ENCODE measurements at places on chromosomes 6 and 20.

GRCh38 chr6:40320441-40320840, 266.7 kb downstream of the LRFN2 start:
- DNase-seq, result no peak

DNA sequence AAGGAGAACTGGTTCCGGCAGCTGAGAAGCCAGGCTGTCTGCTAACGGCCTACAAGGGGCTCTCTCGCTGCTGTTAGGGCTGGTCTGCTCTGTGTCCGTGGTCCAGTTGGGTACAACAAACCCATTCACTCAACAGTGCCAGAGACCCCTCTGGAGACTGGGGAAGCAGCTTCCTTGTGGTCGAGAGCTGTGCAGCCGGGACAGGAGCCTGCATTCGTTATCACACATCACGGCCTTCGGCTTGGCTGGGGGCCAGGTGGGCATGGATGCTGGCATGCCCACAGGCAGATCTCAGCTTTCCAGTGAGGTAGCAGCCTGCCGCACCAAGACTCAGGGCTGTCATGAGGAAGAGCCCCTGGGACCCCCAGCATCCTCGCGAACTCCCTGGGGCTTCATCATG, 124.7 kb downstream of the PREX1 start:
- DNase-seq, result no peak

GRCh38 chr20:23415959-23416583, 5.2 kb downstream of the NAPB start:
- no peak for DNase-seq

GRCh38 chr6:112199001-112199403, 55.4 kb downstream of the LAMA4 start:
- DNase-seq, result no peak

DNA sequence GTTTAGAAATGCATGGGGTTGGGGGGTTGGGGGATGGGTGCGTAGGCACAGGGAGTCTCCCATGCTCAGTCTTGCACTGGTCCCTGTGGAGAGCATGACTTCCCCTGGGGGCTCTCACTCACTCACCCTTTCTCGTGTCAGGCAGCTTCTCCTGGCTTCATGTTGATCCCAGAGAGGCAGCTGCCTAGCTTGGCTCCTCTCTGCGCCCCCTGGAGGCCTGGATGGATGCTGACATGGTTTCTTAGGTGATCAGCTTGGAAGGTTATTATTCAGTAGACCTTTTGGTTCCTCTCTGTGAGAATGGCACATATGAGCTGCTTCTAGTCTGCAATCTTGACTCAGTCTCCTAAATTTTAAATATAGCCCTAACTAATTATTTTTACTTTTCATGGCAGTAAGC, 109.3 kb upstream of the FAM83B start:
- no peak for DNase-seq

DNA sequence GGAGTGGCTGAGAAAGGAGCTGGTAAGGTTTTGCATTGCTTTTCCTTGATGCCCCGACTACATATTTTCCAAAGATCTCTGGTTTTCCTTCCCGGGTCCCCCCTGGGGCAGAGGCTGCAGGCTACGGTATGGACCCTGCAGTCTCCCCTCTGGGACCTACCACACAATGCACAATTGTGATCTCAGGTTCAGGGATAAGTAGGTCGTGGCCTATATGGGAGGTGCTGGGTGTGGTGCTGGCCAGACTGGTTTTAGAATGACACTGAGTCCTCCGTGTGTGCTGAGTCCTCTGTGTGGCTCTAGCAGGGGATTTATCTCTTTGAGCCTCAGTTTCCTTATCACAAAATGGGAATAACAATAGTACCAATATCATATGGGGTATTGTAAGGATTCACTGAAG, 376 bp downstream of the C20orf202 start:
- DNase-seq, result no peak

- no peak for DNase-seq
These were observed 6.1 kb downstream of the EDN1 start for GRCh38 chr6:12296255-12296573.

DNA sequence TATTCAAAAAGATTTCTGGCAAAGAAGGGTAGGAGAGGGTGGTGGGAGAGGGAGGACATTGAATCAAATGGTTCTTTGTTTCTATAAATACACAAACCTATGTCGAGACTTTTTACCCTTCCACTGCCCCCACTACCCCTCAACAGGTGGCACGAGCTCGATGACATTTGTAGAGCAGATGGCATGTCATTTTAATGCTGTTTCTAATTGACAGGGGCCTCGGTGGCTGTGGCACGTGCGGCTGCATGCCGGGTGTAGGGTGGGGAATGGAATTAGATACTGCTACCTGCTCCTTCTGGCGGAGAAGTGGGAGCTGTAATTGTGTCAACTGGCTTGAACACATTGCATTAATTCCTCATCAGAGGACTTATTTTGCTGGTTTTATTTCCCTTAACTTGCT, 29.1 kb upstream of the SASH1 start:
- DNase-seq, result no peak

DNA sequence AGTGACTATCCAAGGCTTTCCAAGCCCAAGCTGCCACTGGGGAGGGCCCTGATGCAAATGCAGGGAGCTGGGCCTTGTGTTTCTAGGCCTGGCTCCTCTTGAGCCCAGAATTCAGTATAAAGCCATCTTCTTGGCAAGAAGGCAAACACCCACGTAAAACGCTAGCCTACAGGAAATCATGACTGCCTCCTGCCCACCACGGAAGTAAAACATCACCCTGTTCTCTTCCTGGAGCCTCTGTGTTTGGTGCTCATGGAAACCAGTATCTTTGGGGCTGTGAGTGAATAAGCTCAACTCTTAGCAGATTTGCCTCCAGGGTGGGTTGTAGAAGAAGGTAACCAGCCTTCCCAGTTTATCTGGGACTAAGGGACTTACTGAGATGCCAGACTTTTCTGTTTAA, 271.0 kb downstream of the ZNF217 start:
- DNase-seq, result no peak

GRCh38 chr20:32285621-32286371, 8.3 kb downstream of the KIF3B start:
- no peak for DNase-seq

GRCh38 chr6:16648003-16648402, 113.3 kb downstream of the ATXN1 start:
- no peak for DNase-seq

GRCh38 chr20:62454904-62455636, 20.7 kb downstream of the GATA5 start:
- no peak for DNase-seq

- DNase-seq, result no peak
These were observed 388.8 kb downstream of the RNGTT start for GRCh38 chr6:88574651-88575050.

Measured in stimulated activated CD8-positive, alpha-beta memory T cell treated with anti-CD3 and anti-CD28 coated beads, Interleukin-4, amount 100 ng/mL, for 1 hour (primary cell).